ENCODE measurements at places on chromosomes 2 and 18.

DNA sequence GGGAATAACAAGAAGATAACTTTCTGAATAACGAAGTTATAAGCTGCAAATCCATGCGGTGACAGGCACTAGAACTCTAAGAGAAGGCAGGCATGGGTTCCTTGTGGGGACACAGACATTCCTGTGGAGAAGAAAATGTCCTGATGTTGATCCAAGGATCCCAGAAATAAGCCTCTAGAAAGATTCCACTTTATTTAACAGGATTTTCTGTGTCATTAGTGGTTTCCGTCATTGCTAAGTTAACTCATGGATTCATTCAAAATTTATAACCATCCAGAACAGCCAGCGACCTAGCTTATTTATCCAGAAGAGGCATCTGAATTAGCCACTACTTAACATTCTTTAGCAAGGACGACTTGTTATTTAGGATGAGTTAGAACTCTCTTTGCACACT is 10.0 kb upstream of the CD302 start:
- DNase-seq = no peak

DNA sequence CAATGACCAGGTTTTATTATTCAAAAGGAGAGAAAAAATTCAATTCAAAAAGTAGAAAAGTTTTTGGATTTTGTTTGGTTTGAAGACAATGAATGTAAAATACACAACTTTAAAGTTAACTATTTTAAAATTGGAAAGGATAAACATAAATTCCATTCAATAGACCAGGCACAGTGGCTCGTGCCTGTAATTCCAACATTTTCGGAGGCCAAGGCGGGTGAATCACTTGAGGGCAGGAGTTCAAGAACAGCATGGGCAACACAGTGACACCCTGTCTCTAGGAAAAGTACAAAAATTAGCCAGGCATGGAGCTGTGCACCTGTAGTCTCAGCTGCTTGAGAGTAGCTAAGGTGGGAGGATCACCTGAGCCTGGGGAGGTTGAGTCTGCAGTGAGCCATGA is 54.7 kb downstream of the SCN9A start:
- no peak for DNase-seq

DNA sequence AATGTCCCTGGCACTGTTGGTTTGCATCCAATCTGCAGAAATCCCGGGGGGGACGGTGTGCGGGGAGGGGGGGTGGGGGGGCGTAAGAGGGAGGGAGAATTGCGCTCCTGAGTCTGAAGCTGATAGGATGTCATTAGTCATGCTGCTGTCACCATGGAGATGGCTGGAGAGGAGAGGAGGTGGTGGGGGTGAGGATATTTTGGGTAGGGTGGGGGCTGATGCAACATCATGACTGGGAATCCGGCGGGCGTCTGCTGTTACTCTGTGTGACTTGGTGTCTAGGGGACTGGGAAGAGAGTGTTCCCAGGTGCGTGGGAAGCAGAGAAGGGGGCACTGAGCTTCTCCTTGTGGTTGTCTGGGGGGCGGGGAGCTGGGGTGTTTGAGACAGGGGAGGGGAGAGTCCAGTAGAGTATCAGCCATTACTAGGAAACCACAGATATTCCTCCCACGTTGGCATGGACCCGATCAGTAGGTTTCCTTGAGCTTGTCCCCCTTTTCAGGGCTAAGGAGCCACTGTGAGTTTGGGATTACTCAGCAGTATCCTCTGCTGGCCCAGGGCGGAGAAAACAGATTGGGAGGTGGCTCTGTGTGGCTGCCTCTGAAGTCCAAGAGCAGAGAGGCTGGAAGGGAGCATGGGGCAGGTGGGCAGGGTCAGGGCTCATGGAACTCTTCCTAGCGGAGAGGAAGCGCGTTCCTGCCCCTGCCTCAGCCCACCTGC is 18.9 kb downstream of the TET3 start:
- DNase-seq = no peak

GRCh38 chr2:117832332-117832731 is 17.8 kb downstream of the DDX18 start:
- no peak for DNase-seq

DNA sequence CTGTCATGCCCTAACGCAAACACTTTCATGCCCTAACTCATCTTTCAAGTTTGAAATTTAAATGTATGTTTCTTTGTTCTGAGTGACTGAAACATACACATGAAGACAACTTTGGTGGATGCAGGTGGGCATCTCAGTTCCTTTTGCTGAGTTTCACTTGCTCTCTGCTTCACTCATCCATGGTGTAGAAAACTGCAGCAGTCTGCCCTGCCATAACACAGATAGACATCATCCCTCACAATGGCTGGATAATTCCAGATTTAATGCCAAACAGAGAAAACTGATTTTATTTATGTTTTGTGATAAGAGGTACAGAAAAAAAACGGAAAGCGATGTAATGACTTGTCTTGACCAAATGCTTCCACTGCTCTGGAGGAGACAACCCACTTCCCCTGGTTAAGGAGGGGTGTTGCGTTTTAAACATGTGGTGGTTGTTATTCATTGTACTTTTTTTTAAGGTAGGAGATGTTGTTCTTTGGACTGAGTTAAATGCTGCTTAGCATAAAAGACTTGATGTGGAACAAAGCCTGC is 70.4 kb downstream of the RHBDD1 start:
- DNase-seq = no peak

GRCh38 chr18:74534150-74534969 is at the start of gene CNDP1:
Gene CNDP1 (plus strand): TSS chr18:74534500. CDS start chr18:74534668, 168 bp downstream.
- no peak for DNase-seq

DNA sequence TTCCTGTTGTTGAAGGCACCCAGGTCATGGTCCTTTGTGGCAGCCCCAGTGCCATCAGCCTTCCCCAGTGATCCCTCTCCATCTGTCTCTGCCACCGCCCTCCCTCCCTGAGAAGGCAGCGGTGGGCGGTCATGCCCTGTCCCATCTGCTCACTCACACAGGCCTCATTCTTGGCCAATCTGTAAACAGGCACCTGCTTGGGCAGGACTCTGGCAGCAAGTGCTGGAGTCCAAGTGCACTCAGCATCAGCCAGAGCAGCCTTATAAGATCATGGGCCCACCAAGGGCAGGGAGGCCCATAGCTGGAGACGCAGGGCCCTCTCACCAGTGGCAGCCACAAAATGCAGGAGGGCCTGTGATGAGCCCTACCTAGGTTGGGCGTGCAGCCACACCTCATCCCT is 140.9 kb downstream of the TWIST2 start:
- DNase-seq = no peak

GRCh38 chr18:74497778-74498177 is 1.6 kb downstream of the CNDP2 start:
- no peak for DNase-seq

GRCh38 chr2:156539086-156539860 is 103.1 kb downstream of the GPD2 start:
- no peak for DNase-seq

DNA sequence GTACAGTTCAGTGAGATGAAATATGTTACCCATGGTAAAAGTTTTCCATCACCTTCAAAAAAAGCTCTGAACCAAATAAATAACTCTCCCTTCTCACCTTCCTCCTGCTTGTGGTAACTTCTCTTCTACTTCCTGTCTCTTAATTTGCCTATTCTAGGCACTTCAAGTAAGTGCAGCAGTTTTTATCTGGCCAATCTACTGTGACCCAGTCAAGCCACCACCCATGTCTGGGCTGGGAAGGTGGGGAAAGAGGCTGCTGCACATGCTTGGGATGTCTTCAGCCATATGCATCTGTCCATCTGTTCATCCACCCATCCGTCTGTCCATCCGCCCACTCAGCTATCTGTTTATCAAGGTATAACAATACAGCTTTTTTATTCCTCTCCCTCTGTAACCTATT is 31.6 kb downstream of the ZNF532 start:
- DNase-seq = no peak

GRCh38 chr2:36753706-36754221 is 57.3 kb downstream of the VIT start:
- DNase-seq = no peak

- no peak for DNase-seq
Measured at GRCh38 chr2:202215179-202215578, 23.2 kb downstream of the SUMO1 start.

- DNase-seq = no peak
Measured at GRCh38 chr2:29691391-29691950, 229.9 kb downstream of the ALK start.

DNA sequence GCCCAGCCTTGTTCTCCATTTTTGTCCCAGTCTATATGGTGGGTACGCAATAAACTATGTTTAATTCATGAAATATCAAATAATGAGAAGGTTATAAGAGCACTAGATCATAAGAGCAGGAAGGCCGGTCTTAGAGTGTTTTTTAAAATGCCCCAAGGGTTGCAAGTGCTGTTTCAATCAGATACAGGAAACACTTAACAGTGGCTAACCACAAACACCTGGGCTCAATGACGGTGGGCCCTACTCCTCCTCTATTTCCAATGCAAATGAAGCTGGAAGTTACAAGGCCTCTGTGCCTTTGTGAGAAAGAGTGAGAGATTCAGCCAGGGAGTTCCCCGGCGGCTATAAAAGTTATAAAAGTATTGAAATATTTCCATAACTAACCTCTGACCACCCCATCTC is 18.9 kb upstream of the WDR33 start:
- DNase-seq = peak; percentile 56

DNA sequence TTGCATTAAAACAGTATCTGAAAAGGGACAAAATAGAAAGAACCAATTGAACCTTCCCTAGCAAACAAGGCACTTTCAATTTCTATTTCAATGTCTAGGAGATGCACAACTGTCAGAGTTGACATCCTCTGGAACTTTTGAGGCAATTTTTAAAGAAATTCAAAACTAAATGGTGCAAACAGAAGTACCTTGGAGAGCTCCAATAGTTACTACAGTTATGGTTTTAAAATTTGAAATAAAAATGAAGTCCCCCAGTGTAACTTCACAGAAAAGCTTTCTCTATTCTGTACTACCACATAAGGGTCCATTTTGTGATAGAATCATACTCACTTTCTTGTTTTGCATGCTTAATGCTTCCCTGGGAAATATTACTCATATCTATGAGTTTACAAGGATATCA is 162.1 kb downstream of the KCNH7 start:
- no peak for DNase-seq

DNA sequence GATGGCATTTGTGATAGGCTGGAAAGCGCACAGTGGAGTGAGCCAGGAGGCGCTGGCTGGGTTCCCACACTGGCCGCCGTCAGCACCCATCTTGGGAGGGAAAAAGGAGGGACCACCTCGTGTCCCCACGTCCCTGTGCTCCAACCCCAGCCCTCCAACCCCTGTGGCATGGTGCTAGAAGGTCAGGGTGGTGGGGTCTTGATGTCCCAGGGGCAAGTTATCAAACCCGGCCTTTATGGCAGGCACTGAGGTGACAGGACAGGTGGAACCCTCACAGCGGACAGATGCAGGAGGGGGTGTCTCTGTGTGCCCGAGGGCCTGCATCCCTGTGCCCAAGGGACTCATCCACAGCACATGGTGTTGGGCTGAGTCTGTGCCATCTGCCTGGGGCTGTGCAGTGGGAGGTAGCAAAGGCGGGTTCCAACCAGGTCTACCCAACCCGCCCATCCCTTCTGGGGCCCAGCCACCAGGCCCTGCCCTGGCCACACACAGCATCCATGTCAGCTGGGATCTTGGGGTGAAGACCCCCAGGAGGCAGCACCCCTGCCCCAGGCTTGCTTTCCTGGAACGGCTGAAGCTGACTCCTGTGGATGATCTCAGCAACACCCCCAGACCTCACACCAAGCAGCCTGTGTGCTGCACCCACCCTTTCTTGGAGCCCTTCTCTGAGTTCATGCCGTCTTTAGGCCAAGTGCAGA is 246.1 kb downstream of the NDUFA10 start:
- no peak for DNase-seq

DNA sequence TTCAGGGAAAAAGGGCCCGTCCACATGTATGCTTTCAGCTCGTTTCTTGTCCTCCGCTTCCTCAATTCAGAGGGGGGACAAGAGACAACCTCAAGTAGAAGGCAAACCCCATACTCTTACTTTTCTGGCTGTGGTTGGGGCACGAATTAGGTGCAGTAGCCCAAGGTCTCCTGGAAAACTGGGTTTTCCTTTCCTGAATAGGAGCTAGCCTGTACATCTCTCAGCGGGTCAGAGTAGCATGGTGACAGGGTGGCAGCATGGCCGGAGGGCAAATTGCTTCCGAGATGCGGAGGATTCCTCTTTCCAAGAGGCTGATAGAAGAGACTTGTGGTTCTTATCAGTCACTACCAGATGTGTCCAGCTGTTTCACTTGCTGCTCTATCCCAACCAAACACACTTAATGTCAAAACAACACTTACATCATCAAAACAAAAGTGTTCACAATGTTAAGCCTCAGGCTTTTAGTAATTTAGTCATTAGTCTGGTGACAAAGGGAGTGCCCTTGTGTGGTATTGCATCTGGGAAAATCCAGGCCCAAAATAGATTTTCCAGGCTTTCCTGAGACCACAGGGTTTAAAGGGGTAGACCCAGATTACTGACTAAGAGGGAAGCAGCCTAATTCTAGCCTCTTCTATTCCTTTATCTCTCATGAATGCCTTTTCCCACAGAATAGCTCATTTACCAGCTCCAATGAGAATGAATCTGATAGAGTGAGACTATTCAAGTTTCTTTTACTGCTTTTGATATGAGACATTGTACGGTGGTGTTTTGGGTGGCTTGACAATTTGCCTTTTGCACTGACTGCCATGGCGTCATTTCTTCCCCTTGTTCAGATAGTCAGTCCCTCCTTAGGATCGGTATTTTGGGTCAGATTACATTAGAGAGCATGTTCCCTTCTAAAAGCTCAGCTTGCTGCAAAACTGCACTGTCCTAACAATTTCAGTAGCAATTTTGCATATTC is 162.0 kb downstream of the LTBP1 start:
- DNase-seq = no peak

DNA sequence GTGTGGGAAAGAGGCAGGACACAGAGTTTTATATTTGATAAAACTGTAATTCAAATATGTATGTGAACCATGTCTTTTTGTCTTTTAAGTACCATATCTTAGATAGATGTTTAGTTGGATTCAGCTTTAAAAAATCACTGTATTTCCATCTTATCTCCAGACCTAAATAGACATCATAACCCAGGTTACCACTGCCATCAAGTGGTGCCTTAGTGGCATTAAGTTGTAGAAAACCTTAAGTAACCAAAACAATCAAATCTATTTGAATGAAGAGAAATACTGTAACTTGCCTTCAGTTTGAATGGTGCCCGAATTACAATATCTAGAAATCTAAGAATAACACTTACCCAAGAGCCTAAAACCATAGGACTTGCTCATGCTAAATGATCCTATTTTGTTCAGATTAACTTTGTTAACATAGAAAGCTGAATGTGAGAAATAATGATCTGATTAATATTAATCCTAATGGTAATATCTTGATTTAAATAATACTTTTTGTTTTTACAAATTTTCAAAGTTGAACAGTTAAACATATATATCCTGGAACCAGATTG is 92.5 kb upstream of the MAP2 start:
- no peak for DNase-seq

DNA sequence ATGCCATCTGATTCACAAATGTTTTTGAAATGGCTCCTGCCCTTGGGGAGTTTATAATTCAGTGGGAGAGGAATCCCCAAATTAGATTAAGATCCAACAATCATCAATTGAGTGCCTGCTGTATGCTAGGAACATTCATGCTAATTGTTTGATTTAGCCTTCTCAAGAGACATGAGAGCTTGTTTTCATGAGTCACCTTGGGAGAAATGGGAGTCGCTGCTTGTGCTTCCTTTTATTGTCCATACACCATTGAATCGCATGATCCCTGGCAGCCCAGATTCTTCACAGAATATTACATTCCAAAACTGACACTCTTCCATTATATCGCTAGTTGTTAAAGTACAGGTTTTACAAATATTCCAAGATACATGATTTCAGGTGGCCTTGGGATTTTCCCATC is 106.0 kb upstream of the MAP3K20 start:
- DNase-seq = no peak

- DNase-seq = no peak
Measured at GRCh38 chr2:218513676-218514075, 54.5 kb downstream of the USP37 start.
